ENCODE measurements at places on chromosomes 2 and 18.

GRCh38 chr2:30612371-30612770 is 165.3 kb downstream of the LCLAT1 start:
- no peak for DNase-seq

- DNase-seq: no peak
Measured at GRCh38 chr2:95346231-95346737, 49.1 kb downstream of the KCNIP3 start.

DNA sequence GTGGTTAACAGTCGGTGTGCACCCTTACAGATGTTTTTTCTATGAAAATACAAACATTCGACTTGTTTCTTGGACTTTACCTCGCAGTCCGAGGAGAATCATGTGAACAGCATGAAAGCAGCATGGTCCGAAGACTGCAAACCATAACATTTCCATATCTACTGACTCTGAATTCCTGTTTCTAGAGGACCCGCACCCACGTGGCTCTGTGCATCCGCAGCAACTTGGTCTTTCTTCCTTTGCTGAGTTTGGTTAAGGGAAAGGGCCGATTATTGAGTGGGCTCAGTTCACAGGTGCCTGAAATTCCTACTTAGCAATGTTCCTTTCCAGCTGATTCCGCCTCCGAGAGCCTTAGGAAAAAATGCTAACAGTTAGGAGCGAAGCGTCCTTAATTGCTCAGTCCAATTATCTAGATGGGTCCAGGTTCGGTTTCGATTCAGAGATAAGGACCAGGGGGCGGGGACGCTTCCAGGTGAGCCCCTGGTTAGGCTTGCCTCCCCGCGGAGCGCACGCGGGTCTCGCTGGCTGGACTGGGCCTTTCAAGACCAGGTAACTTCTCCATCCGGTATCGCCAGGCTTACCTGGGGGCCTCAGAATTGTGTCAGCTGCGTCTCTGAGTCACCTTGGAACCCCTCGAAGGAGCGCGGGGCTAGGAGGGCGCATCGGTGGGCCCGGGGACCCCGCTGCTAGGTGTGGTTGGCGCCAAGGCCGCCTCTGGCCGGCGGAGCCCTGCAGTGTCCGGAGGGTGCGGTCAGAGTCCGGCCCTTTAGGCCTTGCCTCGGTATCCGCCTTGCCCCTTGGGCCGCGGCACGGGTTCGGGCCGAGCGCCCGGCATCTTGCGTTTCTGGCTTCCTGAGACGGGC is 1.1 kb upstream of the B3GNT2 start:
- no peak for DNase-seq

DNA sequence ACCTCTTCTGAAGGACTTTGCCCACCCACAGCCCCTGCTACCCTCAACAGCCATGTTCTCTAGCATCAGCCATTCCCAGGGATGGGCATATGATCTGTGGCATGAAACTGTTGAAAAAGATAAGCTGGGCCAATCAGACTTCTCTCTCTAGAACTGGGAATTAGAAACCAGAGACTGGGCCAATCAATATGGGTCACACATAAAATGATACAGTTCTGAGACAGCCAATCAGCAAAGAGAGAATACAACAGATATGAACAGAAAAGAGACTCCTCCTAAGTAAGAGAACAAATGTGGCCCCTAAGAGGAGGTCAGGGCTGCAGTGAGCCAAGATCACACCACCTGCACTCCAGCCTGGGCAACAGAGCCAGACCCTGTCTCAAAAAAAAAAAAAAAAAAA is 2.1 kb downstream of the KIDINS220 start:
- DNase-seq: no peak

GRCh38 chr18:53950545-53950944 is 273.9 kb downstream of the MBD2 start:
- DNase-seq: no peak

GRCh38 chr2:238097988-238098871 is 1.9 kb upstream of the ESPNL start:
- DNase-seq: peak; percentile 72

- DNase-seq: no peak
Measured at GRCh38 chr2:188601927-188602326, 310.3 kb downstream of the GULP1 start.

GRCh38 chr2:18301421-18302139 is 258.9 kb downstream of the RDH14 start:
- DNase-seq: no peak

DNA sequence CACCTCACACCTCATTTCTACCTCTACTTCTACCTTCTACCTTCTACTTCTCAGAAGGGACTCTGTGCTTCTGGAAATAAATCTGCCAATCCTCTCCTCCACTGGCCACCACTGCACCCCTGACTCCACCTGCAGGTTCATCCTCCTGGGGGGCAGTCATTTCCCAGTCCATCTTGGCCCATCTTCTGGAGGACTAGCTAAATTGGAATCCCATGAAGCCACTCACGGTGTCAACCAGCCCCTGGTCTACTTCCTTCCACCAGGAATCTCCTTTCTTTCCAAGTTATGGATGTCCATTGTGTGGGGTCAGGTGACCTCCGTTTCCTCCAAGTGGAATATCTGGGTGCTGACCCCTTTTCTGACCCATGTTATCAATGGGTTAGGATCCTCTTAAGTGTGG is 3.9 kb downstream of the WNT10A start:
- no peak for DNase-seq

DNA sequence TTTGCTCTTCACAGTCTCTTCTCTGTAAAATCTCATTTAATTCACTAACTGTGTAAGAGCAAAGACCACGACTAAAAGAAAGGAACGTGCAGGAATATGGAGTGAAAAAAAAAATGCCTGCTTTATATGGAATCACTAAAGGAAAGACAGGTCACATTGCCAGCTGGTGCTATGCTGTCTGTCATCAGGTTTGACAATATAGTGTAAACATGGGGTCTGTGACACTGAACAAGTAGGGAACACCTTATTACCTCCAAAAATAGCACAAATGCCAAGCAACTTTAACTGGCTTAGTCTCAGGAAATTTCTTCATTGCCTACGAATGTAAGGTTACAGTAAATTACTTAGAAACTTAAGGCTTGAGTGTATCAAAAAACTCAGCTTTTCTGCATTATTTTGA is 364.5 kb upstream of the LINC00305 start:
- DNase-seq: no peak

- DNase-seq: no peak
Measured at GRCh38 chr18:57431467-57432080, 3.6 kb upstream of the ONECUT2 start.

- no peak for DNase-seq
Measured at GRCh38 chr2:85355521-85355920, 952 bp downstream of the ELMOD3 start.

DNA sequence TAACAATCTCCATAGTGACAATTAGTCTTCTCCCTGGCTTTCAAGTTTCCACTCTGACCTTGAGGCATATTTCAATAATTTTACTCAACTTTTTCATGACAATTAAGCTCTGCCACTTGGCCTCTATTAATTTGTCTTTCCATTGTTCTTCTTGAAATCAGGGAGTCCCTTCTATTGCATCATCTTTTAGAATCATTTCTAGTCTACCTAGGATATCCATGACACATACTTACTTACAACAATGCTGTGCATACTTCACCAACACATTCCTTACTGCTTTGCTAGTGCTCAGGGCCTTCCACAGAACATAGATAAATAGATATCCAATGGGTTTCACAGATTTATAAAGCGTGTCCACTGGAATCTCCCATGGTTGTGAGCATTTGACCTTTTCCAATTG is 331.5 kb upstream of the LRP1B start:
- DNase-seq: no peak

DNA sequence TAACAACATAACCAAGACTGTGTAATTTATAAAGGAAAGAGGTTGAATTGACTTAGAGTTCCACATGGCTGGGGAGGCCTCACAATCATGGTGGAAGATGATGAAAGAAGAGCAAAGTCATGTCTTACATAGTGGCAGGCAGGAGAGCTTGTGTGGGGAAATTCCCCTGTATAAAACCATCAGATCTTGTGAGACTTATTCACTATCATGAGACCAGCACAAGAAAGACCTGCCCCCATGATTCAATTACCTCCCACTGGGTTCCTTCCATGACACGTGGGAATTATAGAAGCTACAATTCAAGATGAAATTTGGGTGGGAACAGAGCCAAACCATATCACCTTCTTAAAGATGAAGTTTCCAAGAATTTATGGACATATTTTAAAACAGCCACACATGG is 2.5 kb upstream of the IL36RN start:
- no peak for DNase-seq

DNA sequence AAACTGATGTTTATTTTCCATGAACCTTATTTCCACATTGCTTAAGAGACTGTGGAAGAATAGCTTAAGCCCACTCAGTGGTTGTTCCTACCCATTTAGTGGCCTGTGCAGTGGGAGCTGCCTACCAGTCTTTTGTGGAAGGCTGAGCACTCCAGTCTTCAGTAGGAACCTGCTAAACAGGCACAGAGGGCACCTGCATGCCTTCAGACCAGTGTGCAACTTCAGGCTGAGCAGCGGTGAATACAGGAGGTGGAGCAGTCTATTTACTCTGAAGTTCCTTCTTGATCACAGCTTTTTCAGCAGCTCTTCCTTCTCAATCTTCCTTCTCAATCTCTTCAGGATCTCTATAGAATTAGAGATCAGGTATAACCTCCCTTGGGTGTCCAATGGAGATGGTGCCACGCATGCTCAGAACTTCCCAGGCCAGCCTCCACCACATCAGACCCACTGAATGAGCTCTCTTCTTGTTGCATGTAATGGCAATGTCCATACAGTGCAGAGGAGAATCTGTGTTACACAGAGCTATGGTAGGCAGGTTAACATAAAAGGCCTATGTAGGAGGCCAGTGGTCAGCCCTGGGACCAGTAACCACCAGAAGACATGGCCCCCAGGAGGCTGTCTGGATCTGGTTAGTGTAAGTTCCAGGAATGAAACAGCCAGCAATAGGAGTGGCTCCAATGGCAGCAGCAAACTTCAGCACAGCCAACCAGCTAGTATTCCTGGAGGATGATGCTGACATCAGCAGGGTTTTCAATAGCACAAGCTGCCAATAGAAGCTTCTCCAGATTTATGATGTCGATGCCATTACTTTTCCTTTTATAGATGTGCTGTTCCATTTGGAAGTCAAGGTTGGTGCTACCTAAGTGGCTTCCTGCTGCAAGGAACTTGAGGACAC is 47.9 kb upstream of the MAT2A start:
- DNase-seq: no peak

DNA sequence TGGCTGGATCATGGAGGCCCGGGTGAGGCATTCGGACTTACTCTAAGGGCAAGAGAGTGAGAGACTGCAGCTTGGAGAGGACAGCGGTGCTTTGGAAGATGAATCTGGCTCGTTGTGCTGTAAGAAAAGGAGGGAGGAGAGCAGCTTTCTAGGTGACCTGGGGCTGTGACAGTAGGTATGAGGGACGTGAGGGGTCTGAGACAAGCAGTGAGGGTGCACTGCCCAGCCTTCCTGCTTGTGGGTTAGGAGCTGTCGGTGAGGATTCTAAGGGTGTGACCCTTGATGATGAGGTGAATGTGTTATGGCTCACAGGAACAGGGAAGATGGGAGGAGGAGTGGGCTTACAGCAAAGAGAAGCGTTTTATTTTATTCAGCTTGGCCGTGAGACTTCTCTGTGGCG is 27.1 kb upstream of the RHOB start:
- no peak for DNase-seq

- DNase-seq: no peak
Measured at GRCh38 chr2:241129086-241129871, 20.0 kb downstream of the PASK start.

GRCh38 chr2:165872101-165872791 is 78.2 kb upstream of the GALNT3 start:
- DNase-seq: no peak

GRCh38 chr2:33134791-33135560 is 188.2 kb downstream of the LTBP1 start:
- no peak for DNase-seq

DNA sequence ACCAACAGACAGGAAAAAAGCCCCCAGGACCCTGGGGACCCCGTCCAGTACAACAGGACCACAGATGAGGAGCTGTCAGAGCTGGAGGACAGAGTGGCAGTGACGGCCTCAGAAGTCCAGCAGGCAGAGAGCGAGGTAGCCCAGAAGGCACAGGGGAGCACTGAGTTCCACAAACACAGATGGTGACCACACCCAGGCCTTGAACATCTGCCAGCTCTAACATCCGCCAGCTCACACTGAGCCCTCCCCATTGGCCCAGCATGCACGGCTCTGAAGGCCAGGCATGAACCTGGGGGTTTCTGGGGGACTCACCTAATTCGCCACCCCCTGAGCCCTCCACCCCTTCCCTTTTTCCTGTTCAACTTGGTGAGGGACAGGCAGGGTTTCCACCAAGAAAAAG is 25.6 kb upstream of the PRLH start:
- DNase-seq: no peak

- no peak for DNase-seq
Measured at GRCh38 chr2:174322746-174323145, 12.0 kb upstream of the SP9 start.

- DNase-seq: no peak
Measured at GRCh38 chr2:98654699-98655495, 46.5 kb downstream of the UNC50 start.

DNA sequence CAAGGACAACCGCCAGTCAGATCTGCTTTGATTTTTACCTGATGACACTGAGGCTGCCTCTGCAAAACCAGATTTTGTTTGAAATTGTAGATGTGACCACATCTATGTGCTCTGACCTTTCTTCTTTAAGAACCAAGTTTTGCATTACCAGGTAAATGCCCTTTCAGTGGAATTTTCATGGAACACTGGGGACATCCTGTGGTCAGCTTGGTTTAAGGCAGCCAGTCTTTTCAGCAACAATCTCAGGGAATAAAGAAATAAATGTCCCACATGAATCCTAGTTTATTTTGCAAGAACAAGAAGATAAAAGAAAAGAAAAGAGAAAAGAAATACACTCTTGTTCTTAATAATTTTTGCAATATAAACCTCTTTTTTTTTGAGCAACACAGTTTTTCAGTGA is 90.6 kb downstream of the POU3F3 start:
- DNase-seq: no peak

- DNase-seq: no peak
Measured at GRCh38 chr2:173062801-173063200, 12.8 kb upstream of the MAP3K20 start.

DNA sequence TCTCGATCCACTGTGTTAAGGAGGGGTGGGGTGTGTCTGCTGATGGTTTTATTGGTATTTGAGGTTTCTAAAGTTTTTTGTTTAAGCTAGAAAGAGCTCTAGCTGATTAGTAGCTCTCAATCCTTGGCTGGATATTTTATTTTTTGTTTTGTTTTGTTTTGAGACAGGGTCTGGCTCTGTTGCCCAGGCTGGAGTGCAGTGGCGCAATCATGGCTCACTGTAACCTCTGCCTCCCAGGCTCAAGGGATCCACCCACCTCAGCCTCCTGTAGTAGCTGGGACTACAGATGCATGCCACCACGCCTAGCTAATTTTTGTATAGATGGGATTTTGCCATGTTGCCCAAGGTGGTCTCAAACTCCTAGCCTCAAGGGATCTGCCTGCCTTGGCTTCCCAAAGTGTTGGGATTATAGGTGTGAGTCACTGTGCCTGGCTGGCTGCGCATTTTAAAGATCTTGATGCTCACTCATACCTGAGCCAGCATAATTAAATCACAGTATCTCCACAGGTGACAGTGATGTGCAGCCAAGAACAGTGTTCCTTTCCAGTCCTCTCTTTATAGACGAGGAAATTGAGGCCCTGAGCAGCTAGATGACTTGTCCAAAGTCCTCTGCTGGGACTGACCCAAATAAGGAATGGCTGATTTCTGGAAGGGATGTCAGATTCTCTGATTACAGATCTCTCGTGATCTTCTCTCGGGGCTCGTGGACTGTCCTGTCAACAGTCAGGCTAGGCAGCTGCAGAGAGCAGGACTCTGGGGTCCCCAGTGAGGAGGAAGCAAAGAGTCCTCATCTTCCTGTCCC is 44.5 kb downstream of the SPTBN1 start:
- DNase-seq: no peak
